ENCODE measurements at places on chromosomes 2 and 18. TPM values are rescaled to one million over a fixed set of nuclear protein-coding genes. Genes with fewer than 3 reads are reported as not detected.

Gene ZNF521
- total RNA-seq: 0.54 TPM

DNA sequence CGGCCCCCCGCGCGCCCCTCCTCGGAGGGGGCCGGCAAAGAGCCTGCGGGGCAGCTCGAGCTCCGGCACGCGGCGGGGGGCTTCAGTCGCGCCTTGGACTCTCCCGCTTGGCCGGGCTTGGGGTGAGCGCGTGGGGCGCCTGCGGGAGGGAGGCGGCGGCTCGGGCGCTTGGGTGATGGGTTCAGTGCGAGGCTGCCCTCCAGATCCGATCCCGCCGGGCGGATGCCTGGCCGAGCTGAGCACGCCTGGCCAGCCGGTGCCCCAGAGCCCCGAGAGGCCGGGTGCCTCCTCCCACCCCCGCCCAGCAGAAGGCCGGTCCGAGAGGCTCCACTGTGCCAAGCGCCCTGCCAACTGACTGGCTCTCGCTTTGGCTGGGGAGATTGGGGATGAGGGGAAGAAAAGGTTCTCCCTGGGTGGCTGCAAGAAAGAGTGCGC is 273 bp upstream of the NXPH2 start:
- no peak for DNase-seq

- no peak for DNase-seq
These were observed 58.1 kb upstream of the ERBB4 start for GRCh38 chr2:212596688-212597087.

Gene POMC
- 6.6 TPM for total RNA-seq

- DNase-seq: no peak
These were observed 473.5 kb downstream of the TNS1 start for GRCh38 chr2:217529271-217529670.

Gene CERS6
- 11.8 TPM for total RNA-seq

Gene MBP
- total RNA-seq: 183 TPM

Gene KCNF1
- not detected for total RNA-seq

Gene USP40
- 17.4 TPM for total RNA-seq

DNA sequence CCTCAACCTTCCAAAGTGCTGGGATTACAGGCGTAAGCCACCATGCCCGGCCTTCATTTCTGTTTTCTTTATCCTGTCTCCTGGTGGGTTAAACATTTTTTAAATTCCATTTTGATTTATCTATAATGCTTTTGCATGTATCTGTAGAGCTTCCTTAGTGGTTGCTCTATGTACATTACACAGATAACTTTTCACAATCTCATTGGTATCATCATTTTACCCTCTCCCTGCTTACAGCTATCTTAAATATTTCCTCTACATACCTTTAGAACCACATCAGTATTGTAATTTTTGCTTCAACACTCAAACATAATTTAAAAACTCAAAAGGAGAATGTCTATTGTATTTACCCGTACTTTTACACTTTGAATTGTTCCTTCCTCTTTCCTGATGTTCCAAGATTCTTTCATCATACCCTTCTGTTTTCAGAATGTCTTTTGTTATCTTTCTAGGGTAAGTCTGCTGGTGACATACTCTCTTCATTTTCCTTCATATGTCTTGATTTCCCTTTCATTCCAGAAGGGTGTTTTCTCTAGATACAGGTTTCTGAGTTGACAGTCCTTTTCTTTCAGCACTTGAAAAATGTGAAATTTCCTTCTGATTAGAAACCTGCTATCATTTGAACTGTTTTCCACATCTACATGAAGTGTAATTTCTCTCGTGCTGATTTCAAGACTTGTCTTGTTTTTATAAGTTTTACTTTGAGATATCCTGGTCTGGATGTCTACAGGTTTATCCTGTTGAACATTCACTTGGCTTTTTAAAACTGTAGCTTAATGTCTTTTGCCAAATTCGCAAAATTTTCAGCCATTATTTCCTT is 21.9 kb downstream of the PPP3R1 start:
- DNase-seq: no peak

Gene DOK6
- total RNA-seq: not detected

GRCh38 chr2:230643576-230644291 is 68.9 kb upstream of the CAB39 start:
- DNase-seq: peak; percentile 76

Measured in natural killer cell (primary cell).